ENCODE measurements at places on chromosomes 6 and 20.
A peak's percentile ranks its signal among the peaks of the same experiment; 100 is the strongest.

GRCh38 chr6:16909658-16910360 lies 148.5 kb upstream of the ATXN1 start:
- DNase-seq = no peak

GRCh38 chr6:41439524-41440418 lies 104.4 kb downstream of the NCR2 start:
- DNase-seq = peak; percentile 38

DNA sequence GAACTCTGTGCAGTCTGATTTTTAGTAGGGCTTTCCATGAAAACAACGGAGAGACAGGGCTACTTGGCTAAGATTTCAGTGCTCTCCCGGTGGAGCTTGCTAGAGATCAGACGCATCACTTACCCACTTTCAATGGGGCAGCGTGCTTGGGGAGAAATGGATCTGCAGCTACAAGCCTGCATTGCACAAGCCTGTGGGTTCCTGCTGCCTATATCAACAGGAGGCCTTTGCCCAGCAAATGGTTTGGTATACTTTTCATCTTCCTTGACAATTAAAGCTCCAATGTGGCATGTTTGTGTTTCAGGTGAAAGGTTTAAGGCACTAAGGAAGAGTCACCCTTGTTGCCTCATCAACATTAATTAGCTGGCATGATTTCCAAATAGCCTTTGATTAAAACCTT lies 136.0 kb upstream of the FOXQ1 start:
- no peak for DNase-seq

DNA sequence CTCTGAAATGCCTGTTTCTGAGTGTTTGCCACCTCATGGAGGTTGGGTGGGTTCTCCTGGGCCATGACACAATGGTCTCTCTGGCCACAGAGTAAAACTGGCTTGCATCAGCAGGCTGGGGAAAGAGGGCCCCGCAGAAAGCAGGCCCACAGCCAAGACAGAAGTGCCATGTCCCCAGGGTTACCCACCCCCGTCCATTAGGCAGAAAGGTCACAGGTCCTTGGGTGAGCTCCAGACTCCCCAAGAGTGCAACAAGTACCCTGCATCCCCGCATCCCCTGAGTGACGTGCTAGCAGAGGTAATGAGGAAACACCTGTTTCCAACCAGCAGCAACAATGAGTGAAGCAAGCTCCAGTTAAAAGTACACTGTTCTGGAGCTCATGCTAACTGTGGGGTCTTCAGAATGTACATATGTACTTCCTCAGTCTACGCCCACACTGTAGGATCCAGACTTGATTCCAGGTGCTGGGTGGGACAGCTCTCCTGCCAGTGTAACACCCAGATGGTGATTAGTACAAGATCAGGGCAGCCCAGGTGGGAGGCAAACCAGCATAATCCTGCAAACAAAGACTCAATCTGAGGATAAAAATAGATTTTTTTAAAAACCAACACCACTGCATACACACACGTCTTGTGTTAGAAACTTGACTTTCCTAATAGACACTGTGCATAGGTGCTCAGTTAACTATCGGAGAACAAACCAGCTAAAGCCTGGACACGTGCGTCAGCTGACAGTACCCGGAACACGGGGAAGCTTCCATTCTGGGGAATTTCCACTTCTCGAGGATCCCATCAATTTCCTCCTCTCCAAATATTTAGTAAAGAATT lies 31.5 kb downstream of the RRBP1 start:
- DNase-seq = no peak

GRCh38 chr6:87029711-87030314 lies 65.1 kb downstream of the CGA start:
- DNase-seq = no peak

DNA sequence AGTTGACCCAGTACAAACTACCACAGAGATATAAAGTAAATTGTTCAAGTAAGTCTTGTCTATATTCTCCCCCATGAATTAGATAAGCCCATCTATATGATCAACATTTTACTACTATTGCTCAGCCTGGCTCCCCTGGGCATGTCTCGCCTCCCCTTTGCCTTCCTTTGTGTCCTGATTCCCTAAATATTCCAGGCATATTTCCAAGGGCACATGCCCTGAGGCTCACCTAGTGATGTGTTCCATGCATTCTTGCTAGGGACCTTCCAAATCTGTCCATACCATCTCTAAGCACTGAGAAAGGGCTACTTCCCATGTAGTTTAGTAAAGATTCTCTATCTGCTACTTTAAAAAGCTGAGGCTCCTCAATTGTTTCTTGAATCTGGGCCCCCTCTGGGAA lies 309.5 kb upstream of the PRND start:
- DNase-seq = no peak

- DNase-seq = no peak
These were observed 910.7 kb downstream of the TFAP2A start for GRCh38 chr6:9504191-9504590.

- no peak for DNase-seq
These were observed 13.0 kb upstream of the ITCH start for GRCh38 chr20:34350095-34350494.

GRCh38 chr20:35621560-35621946 lies 5.9 kb downstream of the SPAG4 start:
- no peak for DNase-seq
